ENCODE measurements at places on chromosomes 2 and 18. TPM values are rescaled to one million over a fixed set of nuclear protein-coding genes. Genes with fewer than 3 reads are reported as not detected.

Gene GALNT3
- polyA plus RNA-seq, result 48.7 TPM

Gene SNED1
- not detected for polyA plus RNA-seq

Gene C1QL2
- not detected for polyA plus RNA-seq

Gene GCG
- polyA plus RNA-seq, result not detected

Gene ATP6V1B1
- polyA plus RNA-seq, result not detected

Gene MAP3K19
- not detected for polyA plus RNA-seq

Gene PROKR1
- polyA plus RNA-seq, result not detected

Gene TUBB8B
- polyA plus RNA-seq, result 0.46 TPM

Gene FBXO48
- polyA plus RNA-seq, result 0.66 TPM

Gene LYPD6B
- 5.8 TPM for polyA plus RNA-seq

Gene IGFBP5
- 0.19 TPM for polyA plus RNA-seq

Gene NYAP2
- not detected for polyA plus RNA-seq

Gene CERKL
- 0.01 TPM for polyA plus RNA-seq

Gene ZAP70
- 0.01 TPM for polyA plus RNA-seq

Gene RAB11FIP5
- polyA plus RNA-seq, result 27.5 TPM

Gene PROM2
- polyA plus RNA-seq, result 26.6 TPM

Gene CXCR1
- 0.39 TPM for polyA plus RNA-seq

Gene STAT4
- polyA plus RNA-seq, result 0.30 TPM

Gene CHN1
- polyA plus RNA-seq, result 0.47 TPM

Gene ACVR1
- 13.2 TPM for polyA plus RNA-seq

Gene CYP27C1
- 5.1 TPM for polyA plus RNA-seq

Gene ANKRD53
- polyA plus RNA-seq, result 0.18 TPM

Gene DARS1
- 45.6 TPM for polyA plus RNA-seq

Gene HOXD3
- 0.23 TPM for polyA plus RNA-seq

Gene DYNAP
- not detected for polyA plus RNA-seq

Gene RAPGEF4
- polyA plus RNA-seq, result 0.58 TPM

Gene HOXD13
- not detected for polyA plus RNA-seq

Gene M1AP
- 1.2 TPM for polyA plus RNA-seq

Gene CTAGE1
- polyA plus RNA-seq, result not detected

Gene SLC23A3
- polyA plus RNA-seq, result 0.51 TPM

Gene FIGN
- 0.57 TPM for polyA plus RNA-seq

Gene ALK
- polyA plus RNA-seq, result not detected

Gene FAP
- polyA plus RNA-seq, result 0.40 TPM

Gene RAB17
- polyA plus RNA-seq, result 2.1 TPM

Gene EPG5
- polyA plus RNA-seq, result 4.9 TPM
